Neuronal stem cell (in vitro differentiated cells): ENCODE measurements at places on chromosomes 5 and 9.
A peak's percentile ranks its signal among the peaks of the same experiment; 100 is the strongest.

- DNase-seq = no peak
Observed at GRCh38 chr5:58114324-58114723, 345.6 kb downstream of the PLK2 start.

DNA sequence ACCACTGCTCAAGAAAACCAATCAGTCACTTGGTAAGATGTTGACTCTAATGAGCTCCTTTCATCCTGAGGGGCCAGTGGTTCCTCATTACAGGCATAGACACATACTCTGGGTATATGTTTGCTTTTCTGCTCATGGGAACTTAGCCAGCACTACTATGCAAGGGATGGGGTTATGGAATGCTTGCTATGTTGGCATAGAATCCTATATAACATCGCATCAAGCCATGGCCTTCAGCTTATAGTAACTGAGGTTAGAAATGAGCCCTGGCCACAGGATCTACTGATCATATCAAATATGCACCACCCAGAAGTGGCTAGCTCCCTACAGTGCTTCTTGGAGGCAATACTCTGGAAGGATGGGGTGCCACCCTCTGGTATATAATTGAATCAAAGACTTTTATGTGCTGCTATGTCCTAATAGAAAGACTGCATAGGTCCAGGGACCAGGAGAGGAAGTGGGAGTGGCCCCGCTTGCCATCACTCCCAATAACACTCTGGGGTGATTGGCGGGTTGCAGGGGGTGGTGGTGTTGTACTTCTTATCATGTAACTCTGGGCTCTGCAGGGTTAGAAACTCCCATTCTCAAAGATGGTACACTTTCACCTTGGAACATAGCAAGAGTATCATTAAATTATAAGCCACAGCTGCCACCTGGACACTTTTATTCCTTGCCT, 70.3 kb downstream of the ZNF366 start:
- DNase-seq = no peak

DNA sequence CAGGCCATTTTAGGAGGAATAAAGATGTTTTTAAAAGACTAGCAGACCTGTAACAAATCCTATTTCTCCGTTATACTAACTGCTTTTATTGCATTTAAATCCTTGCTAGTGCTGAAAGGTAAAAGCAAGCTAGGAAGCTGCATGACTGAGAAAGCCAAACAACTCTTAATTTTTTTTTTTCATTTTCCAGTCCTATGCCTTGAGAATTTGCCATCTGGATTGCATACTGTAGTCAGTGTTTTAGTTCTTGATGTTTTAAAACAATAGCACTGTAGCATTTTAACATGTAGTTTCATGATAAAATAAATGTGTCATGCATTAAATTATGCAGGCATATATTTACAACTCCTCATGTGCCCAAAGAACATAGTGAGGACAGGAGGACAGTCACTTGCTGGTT, 108.4 kb upstream of the FGF10 start:
- no peak for DNase-seq

GRCh38 chr9:92097997-92098482, 17.2 kb downstream of the SPTLC1 start:
- DNase-seq = no peak

DNA sequence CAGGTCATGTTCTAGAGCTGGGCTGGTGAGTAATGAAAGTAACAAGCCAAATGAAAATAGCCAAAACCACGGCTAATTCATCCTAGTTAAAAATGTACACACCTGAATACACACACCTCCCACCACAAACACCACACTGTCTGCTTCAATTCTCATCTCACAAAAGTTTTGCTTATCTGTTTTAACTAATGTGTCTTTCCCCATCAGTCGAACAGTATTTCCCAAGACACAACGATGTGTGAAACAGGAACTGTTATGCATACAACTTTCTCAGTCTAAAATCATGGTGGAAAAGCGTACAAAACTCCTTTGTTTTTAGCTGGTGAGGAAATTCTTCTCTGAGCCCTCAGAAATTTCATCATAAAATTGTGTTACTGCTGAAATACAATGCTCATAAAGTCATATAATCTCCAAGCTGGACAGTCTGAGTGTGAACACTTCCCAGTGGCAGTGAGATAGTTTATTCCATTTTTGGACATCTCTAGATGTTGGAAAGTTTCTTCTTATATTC, 242.4 kb downstream of the EFNA5 start:
- no peak for DNase-seq

DNA sequence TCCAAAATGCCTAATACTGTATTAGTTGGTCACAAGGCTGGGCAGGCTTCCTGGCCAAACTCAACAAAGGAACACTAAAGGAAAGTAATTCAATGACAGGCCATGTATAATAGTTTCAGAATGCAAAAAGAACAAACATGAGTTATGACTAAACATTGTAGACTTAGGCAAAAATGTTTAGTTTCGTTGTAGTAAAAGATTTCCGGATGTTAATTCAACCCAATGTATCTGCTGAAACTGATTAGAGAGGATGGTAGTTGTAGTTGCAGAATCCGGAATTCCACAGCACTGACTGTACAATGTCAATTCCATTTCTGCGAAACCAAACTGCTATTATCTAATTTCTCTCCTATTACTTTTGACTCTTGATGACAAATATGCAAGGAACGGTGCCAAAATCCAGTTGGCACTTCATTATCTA, 117.9 kb upstream of the FST start:
- DNase-seq = no peak

DNA sequence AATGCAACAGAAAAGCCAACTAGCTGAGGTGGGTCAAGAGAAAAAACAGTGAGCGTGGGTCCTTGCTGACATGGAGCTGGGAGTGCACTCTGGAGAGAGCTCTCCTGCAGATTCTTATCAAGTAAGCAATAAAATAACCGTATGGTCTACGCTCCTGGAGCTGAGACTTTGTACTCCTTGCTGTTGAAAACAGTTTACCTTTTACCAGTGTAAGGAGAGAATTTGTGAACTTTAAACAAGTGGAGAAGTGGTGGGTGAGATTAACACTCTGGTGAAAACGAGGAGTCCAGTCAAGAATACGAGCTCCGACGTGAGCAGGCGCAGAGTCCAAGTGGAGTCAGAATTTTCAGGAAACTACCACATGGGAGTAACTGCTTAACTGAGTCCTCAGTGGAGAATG, 156.1 kb upstream of the ERCC6L2 start:
- no peak for DNase-seq

DNA sequence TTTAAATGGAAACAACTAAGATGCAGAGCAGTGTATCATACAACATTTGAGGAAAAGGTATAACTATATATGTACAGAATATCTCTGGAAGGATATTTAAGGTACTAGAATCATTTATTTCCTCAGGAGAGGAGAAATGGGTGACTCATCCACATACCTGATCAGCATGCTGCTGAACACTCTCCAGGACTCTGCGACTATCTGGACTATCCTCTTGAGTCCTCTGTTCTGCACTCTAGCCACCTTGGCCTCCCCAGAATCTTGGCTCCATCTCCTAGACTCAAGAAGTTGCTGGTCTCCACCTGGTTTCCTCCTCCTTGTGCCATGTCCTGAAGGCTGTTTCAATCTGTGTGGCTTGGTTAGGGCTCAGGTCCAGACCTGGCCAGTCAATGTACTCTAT, 8.8 kb upstream of the PRDM6 start:
- DNase-seq = no peak

DNA sequence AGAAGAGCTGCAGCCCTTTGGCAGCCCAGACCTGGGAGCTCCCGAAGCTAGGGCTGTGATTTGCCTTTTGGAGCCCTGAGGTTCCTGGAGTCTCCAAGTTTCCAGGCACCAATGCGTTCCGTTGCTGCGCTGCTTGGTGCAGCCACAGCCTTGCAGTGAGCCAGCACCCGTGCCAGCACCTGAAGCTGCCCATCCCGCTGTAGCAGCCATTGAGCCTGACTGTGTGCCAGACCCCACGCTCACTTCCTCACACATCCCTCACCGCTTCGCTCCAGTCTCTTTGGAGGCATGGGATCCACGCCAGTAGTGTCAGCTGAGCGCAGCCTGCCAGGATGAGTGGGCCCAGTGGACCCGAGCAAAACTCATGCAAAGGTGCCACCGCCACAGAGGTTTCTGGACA, 22.5 kb upstream of the C9orf72 start:
- DNase-seq = no peak

- DNase-seq = peak; percentile 57
Observed at GRCh38 chr5:160262151-160263074, 33.1 kb downstream of the FABP6 start.

GRCh38 chr5:1541702-1542400, 18.1 kb upstream of the LPCAT1 start:
- DNase-seq = no peak
